ENCODE measurements at places on chromosomes 11 and 22.

DNA sequence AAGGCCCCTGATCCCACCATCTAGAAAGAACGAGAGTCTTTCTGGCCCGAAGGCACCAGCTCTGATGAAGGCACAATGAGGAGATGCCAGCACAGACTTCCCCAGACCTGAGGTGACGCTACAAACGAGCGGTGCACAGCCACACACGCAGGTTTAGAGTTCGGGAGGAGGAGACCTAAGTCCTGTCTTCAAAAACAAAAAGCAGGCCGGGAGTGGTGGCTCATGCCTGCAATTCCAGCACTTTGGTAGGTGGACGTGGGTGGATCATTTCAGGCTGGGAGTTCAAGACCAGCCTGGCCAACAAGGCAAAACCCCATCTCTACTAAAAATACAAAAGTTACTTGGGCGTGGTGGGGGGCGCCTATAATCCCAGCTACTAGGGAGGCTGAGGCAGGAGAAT, 9.5 kb downstream of the LTO1 start:
- no peak for DNase-seq

- DNase-seq, result no peak
Measured at GRCh38 chr11:84333221-84333620, 1047.1 kb upstream of the CCDC90B start.

DNA sequence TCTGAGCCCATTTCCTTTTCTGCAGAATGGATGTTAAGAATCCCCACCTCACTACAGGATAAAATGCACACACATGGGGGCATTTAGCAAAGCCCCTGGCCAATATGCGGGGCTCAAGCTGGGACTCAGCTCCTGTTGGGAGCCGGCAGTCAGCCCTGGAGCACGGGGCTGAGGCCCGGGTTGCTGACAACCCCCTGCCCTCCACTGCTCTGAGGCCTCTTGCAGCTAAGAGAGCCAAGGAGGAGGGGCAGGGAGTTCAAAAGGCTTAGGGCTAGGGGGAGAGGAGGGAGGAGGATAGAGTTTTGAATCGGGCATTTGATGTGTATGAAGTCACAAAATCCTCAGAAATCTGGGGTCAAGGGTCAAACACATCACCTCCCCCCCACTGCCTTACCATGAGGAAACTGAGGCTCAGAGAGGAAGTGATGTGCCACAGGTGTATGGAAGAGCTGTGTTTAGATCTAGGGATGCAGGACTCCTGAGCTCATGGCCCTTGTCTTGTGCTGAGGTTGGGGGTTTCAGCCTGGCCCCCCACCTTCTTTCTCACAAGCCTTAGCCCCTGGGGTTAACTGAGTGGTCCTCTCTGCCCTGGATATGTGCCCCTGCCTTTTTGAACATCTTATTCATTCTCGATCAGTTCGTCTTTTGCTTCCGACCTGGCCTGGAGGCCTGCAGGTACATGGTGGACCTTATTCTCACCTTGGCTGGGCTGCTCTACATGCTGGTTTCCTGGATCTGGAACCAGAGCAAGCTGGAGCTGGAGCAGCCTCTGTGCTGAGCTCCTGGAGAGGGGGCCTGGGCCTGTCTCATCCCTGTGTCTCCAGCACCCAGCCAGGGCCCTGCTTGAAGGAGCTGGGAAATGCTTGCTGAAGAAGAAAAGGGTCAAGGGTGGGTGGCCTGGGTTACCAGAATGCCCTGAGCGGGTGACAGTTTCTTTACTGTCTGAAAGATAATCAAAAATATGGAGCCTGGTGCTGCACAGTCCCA, 80.3 kb downstream of the LRRC32 start:
- peak; percentile 21 for DNase-seq

GRCh38 chr11:107792049-107792443, 66.5 kb downstream of the SLC35F2 start:
- no peak for DNase-seq

DNA sequence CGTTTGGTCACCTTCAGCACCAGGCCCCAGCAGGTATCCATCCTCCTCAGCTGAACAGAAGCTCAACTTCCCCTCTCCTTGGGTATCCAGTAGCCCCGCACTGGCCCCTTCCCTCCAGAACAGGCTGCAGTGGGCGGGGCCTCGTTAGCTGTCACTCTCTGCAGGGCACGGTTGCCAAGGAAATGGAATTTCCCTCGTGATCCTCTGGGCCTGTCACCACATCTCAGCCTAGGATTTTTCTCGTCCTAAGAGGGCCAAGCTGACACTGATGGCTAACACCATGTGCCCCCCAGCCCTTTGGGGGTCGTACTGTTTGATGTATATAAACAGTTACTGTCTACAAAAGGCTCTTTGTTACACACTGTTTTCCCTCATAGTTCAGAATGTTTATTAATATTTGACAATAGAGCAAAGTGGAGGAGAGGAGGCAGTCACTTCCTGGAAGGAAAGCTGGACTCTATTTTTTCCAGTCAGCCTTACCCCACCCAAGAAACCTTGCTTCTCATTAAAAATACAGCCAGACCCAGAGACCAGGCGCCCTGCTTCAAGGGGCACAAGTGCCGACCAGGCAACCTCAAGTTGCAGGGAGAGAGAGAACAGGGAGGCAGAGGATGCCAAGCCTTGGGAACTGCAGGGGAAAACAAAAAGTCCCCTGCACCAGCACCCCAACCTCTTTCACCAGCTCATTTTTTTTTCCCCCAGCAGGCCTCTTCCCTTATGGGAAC, 44.5 kb downstream of the FEZ1 start:
- no peak for DNase-seq

DNA sequence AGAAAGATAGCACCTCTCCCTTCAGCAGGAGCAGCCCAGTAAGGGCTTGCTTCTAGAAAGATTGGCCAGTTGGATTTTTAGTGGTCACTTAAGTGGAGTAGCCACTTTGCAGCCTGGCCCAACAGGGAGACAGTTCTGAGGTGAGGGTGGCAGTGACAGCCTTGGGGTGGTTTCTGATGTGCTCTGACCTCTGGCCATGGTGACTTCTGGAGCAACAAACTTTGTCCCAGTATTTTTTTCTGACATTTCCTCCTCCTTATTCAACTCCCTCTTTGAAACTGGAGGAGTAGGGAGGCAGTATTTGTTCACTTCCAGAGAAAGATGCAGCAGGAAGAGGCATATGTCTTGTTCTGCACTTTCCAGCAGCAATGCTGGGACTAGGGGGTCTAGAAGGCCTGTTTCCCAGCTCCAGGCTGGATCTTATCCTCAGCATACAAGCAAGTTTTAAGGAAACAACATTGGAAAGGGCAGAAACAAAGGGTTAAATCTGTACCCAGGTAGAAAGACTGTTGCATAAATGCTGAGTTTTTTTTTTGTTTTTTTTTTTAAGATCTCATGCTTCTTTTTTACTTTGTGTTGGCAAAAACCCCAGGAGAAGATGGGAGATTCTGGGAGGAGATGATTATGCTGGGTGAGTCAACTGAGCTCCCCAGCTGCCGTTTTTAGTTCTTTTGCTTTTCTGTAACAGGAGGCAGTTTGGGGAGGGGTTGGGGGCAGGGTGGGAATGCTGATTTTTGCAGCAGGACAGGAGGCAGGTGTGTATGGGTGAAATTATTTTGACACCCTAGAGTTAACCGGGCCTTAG, 37.2 kb downstream of the RCOR2 start:
- DNase-seq, result no peak

DNA sequence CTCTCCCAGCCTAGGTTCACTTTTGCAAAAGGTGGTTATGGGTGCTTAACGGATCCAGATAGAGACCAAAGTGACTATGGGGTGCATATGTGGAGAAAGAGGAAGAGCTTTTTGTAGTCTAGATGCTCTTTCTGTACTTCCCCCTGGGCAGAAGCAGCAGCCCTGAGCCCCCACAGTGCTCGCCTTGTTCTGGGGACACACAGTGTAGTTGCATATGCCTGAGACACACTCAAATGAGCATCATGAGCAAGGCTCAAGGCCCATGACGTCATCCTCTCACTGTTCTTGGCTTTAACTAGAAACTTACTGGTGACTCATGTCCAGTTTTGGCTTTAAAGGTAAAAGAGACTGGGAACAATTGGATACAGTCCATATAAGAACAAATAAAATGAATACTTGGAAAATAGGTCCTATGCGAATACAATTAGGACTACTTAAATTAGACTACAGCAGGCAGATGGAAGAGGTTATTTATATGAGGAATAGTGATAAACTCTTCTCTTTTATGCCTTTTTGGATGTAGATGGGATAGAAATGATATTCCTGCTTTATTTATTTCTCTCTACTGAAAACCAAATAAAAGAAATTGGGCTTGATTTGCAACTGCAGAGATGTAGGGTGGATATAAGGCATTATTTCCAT, 20.1 kb upstream of the PEX26 start:
- no peak for DNase-seq

GRCh38 chr22:47401976-47402770, 639.7 kb downstream of the TBC1D22A start:
- DNase-seq, result no peak

- peak; percentile 34 for DNase-seq
Measured at GRCh38 chr22:29269731-29270474, 1.8 kb downstream of the EWSR1 start.

DNA sequence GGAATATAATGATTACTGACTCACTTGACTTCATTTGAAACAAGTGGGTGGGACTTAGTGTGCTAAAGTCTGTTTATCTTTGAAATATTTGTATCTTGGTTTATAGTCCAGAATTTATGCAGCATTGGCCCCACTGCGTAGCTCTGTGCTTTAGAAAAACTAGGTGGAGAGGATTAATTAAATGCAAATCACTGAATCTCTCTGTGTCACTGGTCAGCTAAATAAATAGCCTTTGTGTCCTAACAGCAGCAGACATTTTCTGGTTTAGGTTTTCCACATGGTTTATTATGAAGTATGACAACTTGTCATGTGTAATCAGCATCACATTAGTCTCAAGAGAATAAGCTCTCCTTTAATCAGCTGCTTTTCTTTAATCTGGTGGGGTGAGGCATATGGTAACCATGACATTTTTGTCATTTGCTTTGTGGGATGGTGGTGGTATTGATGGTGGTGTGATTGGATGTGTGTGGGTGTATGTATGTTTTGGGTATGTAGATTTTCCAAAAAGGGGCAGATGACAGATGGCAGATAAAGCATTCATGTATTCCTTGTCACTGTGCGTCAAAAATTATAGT, 33.9 kb downstream of the BCL2L13 start:
- DNase-seq, result peak; percentile 28

DNA sequence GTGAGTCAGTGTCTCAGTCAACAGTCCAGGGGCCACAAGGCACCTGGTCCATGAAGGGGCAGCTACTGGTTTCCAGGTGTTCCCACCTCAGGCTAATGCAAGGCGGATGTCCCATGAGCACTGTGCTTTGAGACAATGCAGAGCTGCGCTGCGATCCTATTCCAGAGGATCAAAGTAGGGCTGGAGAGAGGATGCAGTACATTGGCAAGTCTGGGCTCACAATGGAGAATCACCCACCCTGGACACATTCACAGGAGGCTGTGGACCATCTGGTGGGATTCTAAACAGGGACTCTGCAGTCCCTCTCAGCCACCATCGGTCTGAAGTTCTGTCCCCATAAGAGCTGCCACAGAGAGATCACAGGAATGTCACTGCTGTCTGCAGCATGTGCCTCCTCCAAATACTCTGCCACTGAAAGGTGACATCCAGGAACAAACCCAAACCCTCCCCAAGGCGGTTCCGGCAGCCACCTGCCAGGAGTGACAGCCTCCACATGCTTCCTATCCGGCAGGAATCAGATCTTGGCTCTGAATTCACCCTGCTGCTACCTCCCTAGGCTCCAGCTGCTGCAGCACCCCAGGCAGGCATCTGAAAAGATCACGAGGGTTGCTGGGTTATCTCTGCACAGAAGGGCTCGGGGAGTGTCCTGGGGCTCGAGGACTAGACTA, 45.3 kb upstream of the SERPIND1 start:
- DNase-seq, result no peak

DNA sequence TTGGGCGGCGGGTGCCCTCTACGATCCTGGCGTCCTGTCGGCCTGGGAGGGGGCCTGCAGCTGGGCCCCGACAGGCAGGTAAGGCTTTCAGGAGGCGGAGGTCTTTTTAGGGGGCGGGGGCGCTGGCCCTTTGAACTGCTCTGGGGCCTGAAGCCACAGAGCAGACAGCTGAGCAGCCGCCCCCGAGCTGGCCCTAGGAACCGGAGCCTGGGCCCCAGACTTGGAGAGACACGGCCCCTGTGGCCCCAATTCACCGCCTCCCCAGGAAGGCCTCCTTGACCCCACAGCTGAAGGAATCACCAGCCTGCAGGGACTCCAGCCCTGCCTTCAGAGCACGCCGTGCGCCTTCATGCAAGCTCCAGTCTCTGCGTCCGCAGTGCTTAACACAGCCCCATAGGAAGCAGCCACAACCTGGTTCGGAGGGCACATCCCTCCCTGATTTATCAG, 618 bp upstream of the CERK start:
- peak; percentile 42 for DNase-seq

- DNase-seq, result no peak
Measured at GRCh38 chr11:16873289-16873688, 134.8 kb downstream of the C11orf58 start.

DNA sequence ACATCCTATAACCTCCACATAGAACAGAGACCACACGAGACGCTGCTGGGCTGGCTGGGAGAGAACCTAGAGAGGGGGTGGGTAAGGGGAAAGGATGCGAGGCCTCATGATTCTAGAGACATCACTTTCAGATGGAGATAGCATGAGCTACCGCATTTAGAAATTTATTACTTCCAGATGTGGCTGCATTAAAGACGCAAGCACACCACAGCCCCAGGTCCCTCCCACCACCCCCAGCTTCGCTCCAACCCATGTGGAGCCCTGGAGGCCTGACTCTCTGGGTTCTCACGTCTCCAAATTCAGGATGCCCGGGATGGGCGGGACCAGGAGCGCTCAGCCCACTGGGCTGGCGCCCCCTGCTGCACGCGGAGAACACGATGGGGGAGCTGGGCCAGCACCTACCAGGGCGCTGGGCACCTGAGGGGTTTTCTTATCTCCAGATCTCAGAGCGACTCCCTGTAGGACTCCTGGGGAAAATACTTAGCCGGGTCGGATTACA, 13.6 kb downstream of the MRPL21 start:
- no peak for DNase-seq

DNA sequence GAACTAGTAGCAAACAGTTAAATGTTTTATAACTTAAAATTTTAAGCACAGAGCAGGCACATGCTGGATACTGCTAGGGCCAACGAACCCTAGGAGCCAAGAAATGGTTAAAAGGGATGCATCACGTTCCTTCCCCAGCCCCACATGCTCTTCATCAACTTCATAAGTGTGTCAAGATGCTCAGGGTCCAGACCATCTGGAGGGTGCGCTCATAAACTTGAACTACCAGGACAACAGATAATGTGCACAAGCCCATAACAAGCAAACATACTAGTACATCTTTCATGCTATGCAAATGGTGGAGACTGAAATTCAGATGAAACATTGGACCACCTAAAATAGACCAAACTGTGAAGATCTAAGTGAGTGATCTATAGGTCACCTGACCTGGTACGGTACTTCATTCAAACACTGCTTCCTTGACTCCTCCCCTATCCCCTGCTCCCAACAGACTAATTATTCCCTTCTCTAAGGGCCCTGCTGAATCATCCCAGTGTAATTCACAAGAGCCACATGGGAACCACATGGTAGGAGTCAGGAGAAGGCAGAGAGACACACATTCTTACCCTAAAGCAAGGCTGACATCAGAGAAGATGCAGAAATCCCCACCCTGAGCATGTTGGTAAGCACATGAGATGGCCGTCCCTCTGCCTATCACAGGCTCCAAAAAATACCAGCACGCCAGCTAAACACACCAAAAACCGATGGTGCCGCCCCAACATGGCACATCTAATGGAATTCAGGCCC, 83.9 kb downstream of the ETS1 start:
- no peak for DNase-seq

- DNase-seq, result no peak
Measured at GRCh38 chr11:114061048-114061680, 1.7 kb downstream of the ZBTB16 start.

All from stimulated activated CD8-positive, alpha-beta memory T cell treated with anti-CD3 and anti-CD28 coated beads, Interleukin-4, amount 100 ng/mL, for 48 hours (primary cell).